Hematopoietic multipotent progenitor cell treated with erythropoietin and hydrocortisone succinate and interleukin-3 and kit ligand, for 8 days (in vitro differentiated cells): ENCODE measurements at places on chromosomes 6 and 20.
A peak's percentile ranks its signal among the peaks of the same experiment; 100 is the strongest.

- peak; percentile 58 for DNase-seq
Observed at GRCh38 chr6:123415844-123416468, 220.8 kb downstream of the TRDN start.

- DNase-seq, result peak; percentile 53
Observed at GRCh38 chr6:156777577-156778453, 637 bp downstream of the ARID1B start.

DNA sequence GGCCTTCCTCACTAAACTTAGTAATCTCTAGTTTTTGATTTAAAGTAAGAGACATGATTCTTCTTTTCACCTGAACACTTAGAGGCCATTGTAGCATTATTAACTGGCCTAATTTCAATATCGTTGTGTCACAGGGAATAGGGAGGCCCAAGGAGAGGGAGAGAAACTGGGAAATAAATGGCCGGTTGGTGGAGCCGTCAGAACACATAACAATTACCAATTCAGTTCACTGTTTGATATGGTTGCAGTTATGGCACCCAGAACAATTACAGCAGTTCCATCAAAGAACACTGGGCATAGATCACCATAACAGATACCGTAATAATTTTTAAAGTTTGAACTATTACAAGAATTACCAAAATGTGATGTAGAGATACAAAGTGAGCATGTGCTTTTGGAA is 9.1 kb upstream of the GLYATL3 start:
- DNase-seq, result no peak

DNA sequence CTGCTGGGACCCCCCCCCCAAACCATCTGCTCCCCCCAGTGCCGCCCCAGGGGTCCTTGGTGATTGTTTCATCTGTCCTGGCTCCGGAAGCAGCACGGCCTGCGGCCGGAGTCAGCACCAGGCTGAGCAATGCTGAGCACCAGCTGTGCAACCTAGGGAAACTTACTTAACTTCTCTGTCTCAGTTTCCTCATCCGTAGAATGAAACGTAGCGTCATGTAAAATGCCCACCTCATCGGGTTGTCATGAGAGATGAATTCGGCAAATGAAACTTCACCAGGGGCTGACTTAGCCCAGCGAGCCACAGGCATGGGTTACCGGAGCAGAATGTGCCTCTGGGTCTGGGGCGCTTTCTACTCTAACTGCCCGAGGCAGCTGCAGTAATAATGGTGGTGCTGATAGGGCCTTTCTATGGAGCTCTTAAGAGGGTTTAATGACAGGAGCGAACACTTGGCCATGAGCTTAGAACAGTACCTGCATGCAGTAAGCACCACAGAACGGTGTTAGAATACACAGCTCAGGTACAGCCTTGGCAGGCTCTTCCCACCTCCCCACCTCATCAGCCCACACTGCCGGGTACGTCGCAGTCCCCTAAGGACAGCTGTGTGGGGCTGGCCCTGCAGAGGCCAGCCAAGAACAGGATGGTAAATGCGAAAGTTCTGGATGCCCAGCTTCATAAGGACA is 1.7 kb downstream of the THBS2 start:
- DNase-seq, result no peak

GRCh38 chr20:17562804-17563305 is 7.0 kb upstream of the DSTN start:
- DNase-seq, result peak; percentile 49

- DNase-seq, result no peak
Observed at GRCh38 chr20:52003415-52003814, 188.2 kb downstream of the ZFP64 start.

GRCh38 chr6:12458558-12458957 is 168.4 kb downstream of the EDN1 start:
- DNase-seq, result no peak

- no peak for DNase-seq
Observed at GRCh38 chr20:61582196-61582923, 330.3 kb downstream of the CDH4 start.

DNA sequence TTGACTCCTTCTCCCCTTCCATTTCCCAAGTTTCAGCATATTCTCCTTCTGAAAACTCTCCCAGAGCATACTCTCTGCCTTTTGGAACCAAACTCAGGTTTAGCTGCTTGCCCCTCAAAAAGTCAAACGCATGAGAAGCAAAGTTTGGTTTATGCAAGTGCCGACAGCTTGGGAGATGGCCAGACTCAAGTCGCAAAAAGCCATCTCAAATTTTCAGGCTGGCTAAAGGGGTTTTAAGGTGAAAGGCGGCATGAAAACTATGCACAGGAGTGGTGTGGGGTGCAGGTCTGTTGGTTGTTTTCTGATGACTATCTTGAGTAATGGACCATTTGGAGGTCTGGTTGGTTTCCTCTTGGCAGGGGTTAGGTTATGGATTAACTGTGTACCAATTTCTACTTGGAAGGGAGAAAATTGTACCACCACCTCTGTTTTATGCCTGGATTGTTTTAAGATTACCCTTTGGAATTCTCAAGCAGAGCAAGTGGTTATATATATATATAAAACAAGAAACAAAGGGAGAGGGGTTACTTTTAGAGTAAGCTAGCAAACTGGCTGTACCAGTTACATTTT is 52.4 kb upstream of the SCGN start:
- no peak for DNase-seq

DNA sequence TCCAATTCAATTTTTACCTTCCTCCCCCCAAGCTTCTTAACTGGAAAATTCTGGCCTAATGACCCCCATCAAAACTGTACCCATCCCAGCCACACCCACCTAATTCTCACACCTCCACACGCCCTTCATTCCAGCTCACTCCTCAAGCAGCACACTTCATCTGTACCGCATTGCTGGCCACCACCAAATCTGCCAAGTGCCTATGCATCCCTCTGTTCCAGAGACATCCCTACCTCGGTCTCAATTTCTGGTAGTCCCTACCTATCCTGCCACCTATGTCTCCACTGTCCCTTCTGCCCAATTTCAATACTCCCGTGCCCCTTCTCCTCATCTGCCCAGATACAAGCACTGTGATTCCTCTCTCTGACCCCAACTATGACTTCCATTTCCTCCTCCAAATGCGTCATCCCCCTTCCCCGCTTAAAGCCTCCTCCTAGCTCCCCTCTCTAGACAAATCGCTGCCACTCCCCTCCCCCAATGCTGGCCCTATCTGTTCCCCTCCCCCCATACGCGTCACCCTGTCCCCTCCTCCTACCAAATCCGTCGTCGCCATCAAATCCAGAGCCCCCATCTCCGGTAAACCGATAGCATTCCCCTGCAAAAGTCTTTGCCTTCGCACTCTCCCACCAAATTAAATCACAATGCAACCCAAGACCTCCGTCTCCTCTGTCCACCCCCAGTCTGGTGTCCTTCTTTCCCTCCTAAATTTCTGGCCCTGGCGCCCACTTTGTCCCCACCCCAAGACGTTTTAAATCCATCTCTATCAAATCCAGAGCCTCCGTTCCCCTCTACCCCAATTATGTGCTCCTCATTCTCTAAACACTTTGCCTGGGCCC is 1.2 kb downstream of the MTCH1 start:
- DNase-seq, result peak; percentile 23

DNA sequence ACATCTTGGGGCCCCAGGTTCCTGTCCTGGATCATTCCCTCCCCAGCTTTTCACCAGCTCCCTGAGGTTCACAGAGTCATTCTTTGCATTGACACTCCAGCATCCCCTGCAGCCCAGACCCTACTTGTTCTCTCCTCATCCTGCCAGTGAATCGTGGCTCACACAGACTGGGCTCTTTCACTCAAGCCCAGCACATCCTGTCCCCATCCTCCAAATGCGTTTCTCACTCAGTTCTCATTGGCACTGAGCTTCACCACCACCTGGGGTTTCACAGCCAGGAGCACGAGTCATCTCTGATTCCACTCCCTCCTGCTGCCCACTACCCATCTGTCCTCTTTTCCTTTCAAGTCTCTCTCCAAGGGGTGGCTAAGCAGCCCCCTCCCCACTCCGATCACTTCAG is 85.4 kb upstream of the NNAT start:
- DNase-seq, result no peak

- DNase-seq, result peak; percentile 7
Observed at GRCh38 chr6:79762370-79762769, 131.2 kb downstream of the SH3BGRL2 start.

DNA sequence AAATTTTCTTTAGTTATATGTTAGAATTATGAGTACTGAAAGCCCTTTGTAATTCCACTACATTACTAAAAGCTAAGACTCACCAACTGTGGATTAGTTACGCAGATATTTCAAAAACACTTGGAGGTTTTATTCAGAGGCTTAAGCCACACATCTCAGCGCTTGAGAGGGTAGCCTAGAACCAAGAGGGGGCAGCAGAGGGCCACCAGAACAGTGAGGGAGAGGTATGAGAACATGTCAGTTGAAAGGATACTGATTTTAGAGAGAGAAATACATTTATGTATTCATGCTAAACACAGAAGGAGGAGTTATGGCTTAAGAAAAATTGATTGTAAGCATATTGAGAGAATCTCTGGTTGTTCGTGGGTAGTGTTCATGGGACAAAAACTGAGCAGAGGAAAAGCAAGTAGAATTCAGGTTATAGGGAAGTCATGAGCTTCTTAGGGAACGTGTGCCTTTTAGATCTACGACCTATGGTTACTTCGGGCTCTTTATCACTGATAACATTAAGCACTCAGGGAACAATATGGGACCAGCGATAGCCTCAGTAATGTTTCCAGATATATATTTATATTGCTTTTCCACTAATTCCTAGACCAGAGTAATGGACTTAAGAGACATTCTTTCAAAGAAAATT is 20.4 kb upstream of the SERINC1 start:
- DNase-seq, result peak; percentile 87

DNA sequence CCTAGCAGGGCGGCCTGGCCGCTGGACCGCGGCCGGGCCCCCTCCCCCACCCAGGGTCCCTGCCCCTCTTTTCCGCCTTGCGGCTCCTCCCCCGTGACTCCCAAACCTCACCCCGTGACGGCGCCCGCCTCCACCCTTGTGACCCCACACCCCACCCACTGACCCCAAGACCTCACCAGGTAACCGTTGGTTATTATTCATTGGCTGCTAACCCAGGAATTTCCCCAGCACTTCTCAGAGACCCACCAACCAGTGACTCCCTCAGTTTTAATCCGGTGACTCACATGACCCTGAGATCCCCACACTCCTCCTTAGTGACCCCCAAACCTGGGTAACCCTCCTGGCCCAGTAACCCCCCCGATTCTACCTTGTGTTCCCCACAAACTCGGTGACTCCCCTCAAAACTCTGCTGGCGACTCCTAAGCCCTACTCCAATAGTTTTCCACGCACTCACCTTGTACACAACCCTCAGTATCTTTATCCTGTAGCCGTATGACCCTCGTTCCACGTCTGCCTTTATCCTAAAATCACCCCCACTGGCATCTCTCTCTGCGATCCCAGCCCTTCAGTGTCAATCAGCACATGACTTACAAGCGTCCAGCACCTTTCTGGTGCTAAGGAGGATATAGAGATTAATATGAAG is 534 bp downstream of the ZNF76 start:
- DNase-seq, result peak; percentile 79

- no peak for DNase-seq
Observed at GRCh38 chr6:71248306-71248765, 40.3 kb upstream of the OGFRL1 start.

DNA sequence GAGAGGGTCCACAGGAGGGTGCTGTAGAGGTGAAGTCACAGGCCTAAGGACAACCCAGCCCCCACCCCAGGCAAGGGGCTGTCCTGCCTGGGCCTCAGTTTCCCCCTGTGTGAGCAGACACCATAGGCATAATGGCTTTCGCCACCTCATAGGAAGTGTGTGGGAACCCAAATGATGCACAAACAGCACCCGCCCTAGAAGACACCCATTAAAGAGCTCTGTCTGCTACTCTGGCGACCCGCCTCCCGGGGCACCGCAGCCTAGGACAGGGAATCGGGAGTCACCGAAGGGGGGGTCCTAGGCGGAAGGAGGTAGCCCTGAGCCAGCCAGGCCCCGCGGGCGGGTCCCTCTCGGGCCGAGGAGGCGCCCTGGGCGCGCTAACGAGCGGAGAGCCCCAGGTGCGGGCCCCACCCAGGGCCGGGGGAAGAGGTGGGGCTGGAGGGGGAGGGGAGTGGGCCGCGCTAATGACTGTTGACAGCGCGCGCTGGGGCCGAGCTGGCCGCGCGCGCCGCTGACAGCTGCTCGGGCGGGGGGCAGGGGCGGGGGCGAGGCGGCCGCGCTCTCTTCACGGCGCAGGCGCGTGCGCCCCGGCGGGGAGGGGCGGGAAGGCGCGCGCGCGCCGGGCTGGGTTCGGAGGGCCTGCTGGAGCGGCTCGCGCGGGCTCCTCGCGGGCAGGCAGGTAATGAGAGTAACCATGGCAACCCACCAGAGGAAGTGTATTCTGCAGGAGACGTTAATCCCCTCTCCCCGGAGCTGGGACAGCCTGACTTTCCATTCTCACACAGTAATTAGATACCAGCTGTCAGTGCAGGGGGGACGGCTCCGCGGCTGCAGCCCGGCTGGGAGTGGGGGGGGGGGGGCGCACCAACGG is 48.9 kb downstream of the NOL4L start:
- DNase-seq, result peak; percentile 53

GRCh38 chr6:170146640-170147039 is 144.2 kb downstream of the DLL1 start:
- DNase-seq, result no peak

DNA sequence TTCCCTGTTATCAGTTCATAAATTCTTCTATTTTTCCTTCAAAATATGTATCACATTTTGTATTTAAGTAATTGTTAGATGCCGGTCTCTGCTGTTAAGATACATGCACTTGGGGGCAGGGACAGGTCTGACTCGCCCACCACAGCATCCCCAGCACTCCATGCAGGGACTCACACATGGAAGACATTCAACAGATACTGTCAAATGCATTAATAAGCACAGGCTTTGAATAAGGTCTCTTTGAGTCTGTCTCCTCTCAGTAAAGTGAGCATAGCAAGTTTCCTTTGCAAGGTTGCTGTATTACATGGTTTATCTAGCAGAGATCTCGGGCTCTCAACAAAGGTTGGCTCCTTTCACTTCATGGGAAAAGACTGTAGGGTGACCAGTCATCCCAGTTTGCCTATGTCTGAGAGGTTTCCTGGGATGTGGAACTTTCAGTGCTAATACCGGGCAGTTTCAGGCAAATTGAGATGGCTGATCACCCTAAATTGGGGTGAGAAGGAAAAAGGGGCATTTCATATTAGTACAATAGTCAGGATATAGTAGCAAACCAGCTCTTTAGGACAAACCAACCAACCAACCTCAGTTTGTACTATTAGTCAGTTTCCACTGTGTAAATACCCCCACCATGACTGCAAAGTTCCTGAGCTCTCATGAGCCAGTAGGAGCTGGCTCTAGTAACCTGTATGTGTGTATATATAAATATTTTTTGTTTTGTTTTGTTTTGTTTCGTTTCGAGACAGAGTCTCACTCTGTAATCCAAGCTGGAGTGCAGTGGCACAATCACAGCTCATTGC is 15.0 kb downstream of the JPH2 start:
- no peak for DNase-seq

DNA sequence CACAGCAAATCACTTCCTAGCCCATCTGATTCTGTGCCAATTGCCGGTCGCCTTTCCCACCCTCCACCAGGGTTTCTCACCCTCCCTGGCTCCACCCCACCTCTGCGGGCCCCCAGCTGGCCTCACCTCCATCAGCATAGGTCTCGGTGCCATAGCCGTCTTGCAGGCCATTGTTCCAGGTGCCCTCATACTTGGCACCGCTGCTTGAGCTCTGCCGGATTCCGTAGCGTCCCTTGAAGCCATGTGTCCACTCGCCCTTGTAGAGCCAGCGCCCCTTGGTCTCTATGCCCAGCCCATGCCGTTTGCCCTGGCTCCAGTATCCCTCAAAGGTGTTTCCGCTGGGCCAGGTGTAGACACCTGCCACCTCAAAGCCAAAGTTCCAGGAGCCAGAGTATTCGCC is 787 bp downstream of the JPH2 start:
- no peak for DNase-seq
